ENCODE measurements at places on chromosomes 12 and 14.

DNA sequence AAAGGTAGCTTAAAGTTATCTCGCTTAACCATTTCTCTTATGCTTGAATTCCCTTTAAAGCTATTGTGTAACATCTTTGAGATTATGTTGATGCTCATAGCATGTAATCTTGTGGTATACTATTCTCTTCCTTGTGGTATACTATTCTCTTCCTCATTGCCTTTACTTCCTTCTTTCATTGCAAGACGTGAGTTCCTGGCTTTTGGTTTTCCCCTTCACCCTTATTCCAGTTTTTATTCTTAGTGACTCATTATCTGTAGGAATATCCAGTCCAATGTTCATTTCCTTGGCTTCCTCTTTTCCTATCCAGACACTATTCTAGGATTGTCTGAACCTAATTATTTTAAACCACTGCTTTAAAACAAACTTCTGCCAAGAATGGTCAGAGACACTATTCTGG lies 564.0 kb downstream of the CCER1 start:
- no peak for DNase-seq

DNA sequence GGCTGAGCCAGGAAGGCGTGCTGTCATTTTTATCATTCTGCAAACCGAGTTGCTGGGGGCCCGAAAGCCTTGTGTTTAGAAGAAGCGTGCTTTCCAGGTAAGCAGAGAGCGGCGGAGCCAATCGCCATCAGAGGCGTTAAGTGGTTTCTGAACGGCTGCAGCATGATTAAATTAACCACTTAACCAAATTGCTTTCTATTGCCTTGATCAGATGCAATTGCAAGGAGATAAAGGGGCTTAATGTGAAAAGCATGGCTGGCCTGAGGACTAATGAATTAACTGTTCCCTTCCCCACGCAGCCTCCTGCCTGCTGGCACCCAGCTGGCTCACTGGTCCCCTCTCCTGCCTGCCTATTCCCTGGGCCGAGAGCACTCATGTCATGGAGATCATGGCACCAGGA lies 36.6 kb upstream of the CHGA start:
- DNase-seq: no peak

DNA sequence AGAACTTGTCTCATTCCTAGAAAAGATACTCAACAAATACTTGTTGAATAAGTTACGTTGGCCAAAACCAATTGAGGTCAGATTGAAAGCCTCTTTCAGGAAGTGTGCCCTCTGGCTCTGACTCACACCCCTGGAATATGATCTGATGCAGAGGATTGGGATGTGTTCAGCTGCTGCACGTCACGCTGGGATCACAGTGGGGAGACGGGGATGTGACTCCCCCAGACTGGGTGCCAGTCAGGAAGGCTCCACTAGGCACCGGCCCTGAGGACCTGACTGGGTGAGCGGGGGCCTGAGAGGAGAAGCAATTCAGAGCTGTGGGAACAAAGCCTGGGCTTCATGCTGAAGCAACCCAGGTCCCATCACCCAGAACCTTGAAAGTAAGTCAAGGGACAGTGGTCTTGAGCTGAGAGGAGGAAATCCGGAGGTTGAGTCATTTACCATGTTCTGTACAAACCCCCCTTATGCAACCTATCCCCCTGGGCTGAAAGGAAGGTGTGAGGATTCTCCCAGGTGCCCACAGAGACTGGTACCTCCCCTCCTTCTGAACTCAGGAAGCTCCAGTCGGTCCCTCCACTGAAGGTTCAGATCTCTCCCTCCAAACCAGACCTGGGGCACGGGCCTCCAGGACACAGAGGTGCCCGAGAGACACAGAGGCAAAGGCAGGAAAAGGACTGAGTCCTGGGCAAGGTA lies 3.9 kb downstream of the CEBPE start:
- DNase-seq: no peak

GRCh38 chr14:105068818-105069217 lies 3.6 kb upstream of the GPR132 start:
- no peak for DNase-seq
